ENCODE measurements at places on chromosomes 7 and 10. TPM values are rescaled to one million over a fixed set of nuclear protein-coding genes. Genes with fewer than 3 reads are reported as not detected.
A peak's percentile ranks its signal among the peaks of the same experiment; 100 is the strongest.

ZNF722 gene
- total RNA-seq = not detected

KAZALD1 gene
- 24.9 TPM for total RNA-seq

STEAP4 gene
- 1.7 TPM for total RNA-seq

MNX1 gene
- 3.7 TPM for total RNA-seq

- peak; percentile 86 for DNase-seq
Measured at GRCh38 chr10:116774728-116775151, 32.4 kb upstream of the HSPA12A start.

DNA sequence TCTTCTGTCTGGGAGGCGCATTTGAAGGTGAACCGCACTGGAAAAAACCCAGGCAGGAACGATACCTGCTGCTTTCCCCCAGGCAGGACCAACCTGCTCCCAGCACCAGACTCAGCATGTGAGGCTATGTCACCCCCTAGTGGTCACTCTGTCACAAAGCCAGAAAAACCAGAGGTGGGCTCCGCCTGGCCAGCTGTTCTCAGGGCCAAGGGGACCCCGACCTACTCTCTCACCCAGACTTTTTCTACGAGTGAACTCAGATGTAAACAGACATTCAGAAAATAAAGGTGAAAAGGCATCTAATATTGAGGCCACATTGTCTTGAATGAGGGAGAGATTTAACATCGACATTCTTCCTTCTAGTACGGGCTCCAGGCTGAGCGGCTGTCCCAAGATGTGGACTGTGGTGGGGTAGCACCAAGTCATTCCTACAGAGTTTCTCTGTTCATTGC is 117.3 kb downstream of the PRKAG2 start:
- DNase-seq = peak; percentile 76

GRCh38 chr10:12587451-12587888 is 238.1 kb downstream of the CAMK1D start:
- DNase-seq = peak; percentile 3

DNA sequence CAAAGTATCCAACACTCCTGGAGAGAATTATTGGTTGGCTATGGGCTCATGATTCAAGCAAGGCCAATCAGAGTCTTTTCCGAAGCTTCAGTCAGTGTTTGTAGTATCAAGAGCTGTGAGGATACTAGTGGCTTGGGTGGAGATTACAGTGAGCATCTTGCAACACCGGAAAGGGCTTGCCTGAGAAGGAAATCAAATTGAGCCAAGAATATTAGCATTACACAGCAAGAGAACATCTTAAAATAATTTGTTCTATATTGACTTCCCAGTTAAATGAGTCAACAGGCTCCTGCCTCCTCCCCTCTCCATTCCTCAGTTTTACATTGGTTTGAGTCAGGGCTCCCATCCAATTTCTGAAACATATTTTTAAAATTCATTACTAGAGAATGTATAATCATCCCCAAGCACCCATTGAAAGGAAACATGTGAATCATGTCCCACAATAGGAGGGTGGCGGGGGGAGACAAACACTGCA is 127.4 kb downstream of the ELAPOR2 start:
- peak; percentile 74 for DNase-seq

DNA sequence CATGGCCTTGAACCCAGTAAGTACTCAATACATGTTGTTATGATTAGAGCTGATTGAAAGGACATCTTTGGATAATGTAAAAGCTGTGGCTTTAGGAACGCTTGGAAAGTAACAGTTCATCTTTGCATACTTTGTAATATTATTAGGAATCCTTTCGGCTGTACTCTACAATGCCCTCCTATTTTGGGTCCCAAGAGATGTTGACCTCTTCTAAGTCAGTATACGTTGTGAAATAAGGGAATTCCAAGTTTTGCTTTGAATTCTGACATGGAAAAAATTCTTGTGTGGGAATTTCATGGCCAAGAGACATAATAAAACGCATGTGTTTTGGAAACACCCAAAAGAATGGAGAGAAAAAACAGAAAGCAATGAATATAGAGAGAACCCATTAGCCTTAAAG is 7.7 kb downstream of the AGR3 start:
- DNase-seq = no peak

- DNase-seq = no peak
Measured at GRCh38 chr7:157898802-157899505, 562.1 kb downstream of the DNAJB6 start.

GRCh38 chr10:27391916-27392315 is 112.2 kb upstream of the RAB18 start:
- DNase-seq = peak; percentile 9
